IPS-NIHi11 (cell line): ENCODE measurements at places on chromosomes 3 and 15.

- no peak for DNase-seq
Observed at GRCh38 chr3:32392536-32393302, 1.1 kb downstream of the CMTM7 start.

DNA sequence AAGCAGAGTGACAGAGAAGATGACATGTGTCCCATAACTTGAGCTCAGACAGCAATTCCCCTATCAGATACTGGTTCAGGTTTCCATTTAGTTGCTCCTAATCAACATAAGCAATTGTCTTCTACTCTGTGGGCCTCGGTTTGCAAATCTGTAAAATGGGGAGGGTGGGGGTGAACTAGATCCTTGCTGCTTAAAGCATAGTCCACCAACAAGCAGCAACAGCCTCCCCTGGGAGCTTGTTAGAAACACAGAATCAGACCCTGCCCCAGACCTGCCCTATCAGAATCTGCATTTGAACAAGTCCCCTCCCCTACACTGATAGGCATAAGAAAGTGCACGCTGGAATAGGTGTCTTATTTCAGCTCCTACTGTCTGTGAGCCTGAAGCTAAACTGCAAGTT is 87.8 kb downstream of the CEMIP start:
- DNase-seq: peak; percentile 50

DNA sequence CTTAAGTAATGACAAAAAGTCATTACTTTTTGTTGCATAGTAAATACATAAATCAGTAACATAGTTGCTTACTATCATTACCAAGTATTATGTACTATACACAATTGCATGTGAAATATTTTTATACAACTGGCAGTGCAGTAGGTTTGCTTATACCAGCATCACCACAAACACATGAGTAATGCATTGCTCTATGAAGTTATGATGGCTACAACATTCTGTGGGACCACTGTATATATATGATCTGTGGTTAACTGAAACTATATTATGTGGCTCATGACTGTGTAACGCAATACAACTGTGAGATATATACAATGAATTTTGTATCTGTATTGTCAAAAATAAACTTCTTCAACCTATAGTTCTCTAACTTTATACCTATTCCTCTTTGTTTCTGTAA is 113.7 kb upstream of the RBMS3 start:
- DNase-seq: no peak

GRCh38 chr3:123533554-123534159 is 51.2 kb downstream of the HACD2 start:
- no peak for DNase-seq

DNA sequence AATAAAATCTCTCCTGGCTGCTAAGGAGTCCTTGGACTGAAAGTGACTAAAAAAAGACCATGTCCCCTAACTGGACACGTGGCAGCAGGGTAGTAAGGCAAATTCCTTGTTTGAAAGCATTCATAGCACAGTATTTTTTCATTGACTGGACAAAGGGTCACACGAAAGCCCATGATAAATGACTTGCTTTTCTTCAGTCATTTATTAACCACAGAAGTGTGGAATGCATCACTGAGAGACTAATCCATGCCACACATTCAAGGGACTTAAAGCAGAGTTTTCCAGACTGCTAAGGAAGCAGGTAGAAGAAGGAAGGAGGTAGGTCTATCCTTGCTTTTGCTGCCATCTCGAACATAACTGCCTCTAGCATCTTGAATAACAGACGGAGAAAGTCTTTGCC is 31.2 kb downstream of the CASR start:
- DNase-seq: no peak

- DNase-seq: no peak
Observed at GRCh38 chr15:70669966-70670658, 93.2 kb downstream of the UACA start.

GRCh38 chr3:192187485-192188051 is 539.8 kb downstream of the FGF12 start:
- DNase-seq: peak; percentile 30

- DNase-seq: peak; percentile 78
Observed at GRCh38 chr15:66923438-66923881, 141.9 kb upstream of the SMAD3 start.

- no peak for DNase-seq
Observed at GRCh38 chr3:37984051-37984450, 6.5 kb upstream of the VILL start.

DNA sequence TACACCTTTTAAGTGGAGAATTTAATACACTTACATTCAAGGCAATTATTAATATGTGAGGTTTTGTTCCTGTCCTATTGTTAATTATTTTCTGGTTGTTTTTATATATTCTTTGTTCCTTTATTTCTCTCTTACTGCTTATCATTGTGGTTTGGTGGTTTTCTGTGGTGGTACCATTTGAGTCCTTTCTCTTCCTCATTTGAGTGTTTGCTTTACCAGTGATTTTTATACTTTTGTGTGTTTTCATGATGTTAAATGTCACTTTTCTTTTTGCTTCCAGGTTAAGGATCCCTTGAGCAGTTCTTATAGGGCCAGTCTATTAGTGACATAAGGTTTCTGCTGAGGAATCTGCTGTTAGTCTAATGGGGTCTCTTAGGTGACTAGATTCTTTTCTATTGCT is 116.5 kb downstream of the LRRK1 start:
- no peak for DNase-seq

- DNase-seq: peak; percentile 11
Observed at GRCh38 chr3:41681479-41681878, 280.4 kb downstream of the ULK4 start.

GRCh38 chr3:157523814-157524213 is 20.6 kb upstream of the VEPH1 start:
- DNase-seq: no peak

GRCh38 chr15:42108189-42108588 is 13.8 kb upstream of the PLA2G4D start:
- no peak for DNase-seq

DNA sequence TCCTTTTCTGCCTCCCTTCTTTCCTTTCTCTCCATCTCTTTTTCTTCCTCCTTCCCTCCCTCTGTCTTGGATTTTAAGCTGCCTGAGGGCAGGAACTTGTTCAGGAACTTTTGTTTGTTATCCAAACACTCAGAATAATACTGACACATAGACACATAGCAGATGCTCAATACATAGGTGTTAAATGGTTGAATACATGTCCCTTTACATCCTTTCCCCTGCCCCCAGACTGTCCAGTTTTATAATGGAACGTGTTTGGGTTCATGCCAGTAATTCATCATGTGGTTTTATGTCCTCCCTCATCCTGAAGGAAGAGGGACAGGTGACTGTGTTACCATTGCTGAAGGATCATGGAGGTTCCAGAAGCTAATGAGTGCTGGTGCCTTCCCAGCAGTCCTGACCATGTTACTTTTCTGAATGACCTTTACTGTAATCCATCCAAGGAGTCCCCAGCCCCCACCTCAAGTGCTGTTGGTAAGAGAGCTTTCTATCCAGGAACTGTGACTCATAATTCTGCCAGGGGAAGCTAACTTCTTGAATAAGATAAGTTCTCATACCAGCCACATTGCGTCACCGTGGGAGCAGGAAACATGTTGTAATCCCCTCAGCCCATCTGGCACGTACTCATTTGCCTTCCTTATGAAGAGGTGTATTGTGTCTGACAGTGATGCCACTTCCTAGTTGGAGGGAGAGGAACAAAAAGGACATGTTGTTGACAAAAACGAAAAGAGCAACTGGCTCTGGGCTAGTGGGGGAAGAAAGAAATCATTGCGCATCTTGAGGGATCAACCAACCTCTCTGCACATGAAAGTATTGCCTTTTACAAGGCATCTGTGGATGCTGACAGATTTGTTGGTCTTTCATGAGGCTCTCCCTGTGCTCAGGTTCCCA is 52.4 kb downstream of the IL1RAP start:
- DNase-seq: peak; percentile 16

DNA sequence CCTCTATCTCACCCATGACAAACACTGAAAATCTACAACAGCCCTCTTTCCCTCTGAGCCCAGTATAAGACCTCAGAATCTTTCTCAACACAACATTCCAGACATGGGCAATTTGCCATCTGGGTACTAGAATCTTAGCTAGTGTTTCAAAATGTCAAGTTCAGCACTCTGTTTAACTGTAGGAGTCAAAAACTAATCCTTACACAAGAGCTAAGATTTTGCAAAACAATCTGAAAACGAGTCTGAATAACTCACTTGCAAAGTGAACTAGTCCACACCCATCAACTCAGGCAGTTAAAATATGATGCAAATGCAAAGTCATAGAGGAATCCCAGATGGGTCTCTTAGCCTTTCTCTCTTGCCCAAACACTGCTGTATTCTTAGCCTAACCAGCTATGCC is 67.8 kb downstream of the GPR176 start:
- DNase-seq: no peak

DNA sequence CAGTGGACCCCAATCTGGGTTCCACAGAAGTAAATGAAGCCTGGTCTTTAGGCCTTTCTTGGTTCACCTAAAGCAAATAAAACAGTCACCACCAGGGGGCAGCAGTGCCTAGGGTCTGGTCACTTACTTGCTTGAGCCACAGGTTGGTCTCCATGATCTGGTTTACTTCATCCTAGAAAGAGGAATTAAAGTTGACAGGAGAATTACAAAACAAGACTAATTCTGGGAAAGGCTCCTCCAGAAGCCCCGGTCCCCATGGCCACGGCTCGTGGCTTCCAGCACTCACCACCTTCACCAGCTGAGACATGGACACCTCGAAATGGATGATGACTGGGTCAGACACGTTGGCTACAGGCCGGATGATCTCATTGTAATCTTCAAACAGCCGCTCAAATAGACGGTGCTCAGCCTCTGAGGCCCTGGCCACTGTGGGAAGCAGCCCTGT is 2.3 kb downstream of the CHRNA3 start:
- DNase-seq: peak; percentile 91

DNA sequence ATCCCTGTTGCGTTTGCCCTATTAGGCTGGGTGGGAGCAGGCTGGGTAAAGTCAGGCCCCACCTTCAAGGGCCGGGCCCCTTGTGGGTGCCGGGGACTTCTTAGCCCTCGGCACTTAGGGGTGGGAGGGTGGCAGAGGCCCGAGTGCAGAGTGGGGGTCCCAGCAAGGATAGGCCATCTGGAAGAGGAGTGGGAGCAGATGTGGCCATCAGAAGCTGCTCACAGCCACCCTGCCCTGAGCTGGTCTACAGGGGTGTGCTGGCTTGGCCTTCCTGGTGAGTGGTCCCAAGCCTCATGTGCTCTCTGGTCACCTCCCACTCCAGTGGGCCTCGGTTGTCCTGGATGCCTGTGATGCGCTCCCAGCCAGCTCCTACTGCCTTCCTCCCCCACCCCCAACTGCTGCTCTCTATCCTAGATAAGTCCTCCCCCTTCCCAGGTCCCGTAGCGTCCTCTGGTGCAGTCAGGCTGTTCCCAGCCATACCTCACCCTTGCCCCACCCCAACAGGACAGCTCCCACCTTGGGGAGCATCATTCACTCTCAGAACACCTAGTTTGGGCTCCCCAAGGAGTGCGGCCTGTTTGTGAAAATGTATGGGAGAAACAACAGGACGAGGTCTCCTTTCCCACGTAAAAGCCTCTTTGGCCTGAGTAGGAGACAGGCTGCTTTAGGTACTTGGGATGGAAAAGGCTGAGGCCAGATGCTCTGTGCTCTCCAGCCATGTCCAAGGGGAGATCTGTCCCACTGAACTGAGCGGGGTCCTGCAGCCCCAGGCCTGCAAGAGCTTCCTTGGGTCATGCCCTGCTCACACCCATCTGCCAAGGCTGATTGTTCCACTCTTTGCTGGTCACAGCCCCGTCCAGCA is 24.9 kb upstream of the PLXNA1 start:
- DNase-seq: no peak

GRCh38 chr15:62802612-62803011 is 239.9 kb upstream of the TPM1 start:
- DNase-seq: no peak

GRCh38 chr15:74376226-74376625 is 8.8 kb upstream of the CYP11A1 start:
- no peak for DNase-seq

DNA sequence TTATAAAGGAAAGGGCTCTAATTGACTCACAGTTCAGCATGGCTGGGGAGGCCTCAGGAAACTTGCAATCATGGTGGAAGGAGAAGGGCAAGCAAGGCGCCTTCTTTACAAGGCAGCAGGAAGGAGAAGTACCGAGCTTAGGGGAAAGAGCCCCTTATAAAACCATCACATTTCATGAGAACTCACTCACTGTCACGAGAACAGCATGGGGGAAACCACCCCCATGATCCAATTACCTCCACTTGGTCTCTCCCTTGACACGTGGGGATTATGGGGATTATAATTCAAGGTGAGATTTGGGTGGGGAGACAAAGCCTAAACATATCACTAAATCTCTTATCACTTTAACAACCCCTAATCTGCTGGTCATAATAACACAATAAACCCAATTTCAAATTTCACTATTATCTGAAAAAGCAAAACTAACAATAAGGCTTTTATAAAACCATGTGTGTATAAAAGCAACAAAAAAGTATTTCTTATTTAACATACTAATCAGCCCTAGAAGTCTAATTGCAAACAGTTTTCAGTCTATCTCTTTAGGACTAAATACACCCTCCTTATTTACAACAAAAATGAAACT is 43.2 kb downstream of the SCAPER start:
- DNase-seq: no peak

DNA sequence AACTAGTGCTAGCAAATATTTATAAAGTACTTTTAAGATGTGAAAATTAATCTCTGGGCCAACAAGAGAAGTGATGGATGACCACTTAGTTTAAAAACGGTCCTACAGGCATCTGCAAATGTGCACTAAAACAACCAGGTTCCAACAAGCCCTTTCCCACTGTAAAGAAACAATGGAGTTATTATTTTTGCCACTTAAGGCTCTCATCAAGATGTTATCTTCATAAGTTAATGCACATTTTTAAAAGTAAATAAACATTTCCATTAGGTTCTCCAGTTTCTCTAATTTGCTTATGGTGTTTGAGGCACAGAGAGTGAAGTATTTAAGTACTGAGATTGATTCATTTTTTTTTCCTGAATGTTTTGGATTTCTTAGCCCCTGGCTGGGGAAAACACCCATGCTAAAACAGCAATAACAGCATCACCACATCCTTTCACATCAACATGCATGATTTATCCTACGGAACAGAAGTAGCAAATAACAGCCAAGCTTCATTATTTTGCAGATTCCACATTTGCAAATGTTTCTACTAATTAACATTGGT is 20.8 kb downstream of the ABI3BP start:
- DNase-seq: no peak

DNA sequence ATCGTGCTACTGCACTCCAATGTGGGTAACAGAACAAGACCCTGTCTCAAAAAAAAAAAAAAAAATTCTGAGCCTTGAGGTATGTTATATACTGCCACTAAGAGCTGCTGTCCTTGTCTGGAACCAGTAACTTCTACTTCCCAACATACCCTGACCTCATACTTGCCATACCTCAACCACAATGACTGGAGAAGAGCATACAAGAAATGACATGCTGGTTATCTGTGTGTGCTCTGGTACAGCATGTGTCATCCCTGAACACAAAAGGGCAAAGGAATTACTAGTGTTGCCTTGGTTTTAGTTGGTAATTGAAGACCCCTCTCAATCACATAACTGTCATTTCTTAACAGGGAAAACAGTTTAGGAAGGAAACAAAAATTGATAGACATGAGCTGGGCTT is 54.5 kb downstream of the MRPS25 start:
- DNase-seq: no peak

- peak; percentile 66 for DNase-seq
Observed at GRCh38 chr15:83654379-83655236, 685 bp downstream of the ADAMTSL3 start.

- no peak for DNase-seq
Observed at GRCh38 chr3:152641198-152641597, 193.7 kb upstream of the P2RY1 start.
